ENCODE measurements at places on chromosomes 3 and 15.
A peak's percentile ranks its signal among the peaks of the same experiment; 100 is the strongest.

GRCh38 chr3:38655708-38656300 lies 6.3 kb upstream of the SCN5A start:
- DNase-seq: no peak

DNA sequence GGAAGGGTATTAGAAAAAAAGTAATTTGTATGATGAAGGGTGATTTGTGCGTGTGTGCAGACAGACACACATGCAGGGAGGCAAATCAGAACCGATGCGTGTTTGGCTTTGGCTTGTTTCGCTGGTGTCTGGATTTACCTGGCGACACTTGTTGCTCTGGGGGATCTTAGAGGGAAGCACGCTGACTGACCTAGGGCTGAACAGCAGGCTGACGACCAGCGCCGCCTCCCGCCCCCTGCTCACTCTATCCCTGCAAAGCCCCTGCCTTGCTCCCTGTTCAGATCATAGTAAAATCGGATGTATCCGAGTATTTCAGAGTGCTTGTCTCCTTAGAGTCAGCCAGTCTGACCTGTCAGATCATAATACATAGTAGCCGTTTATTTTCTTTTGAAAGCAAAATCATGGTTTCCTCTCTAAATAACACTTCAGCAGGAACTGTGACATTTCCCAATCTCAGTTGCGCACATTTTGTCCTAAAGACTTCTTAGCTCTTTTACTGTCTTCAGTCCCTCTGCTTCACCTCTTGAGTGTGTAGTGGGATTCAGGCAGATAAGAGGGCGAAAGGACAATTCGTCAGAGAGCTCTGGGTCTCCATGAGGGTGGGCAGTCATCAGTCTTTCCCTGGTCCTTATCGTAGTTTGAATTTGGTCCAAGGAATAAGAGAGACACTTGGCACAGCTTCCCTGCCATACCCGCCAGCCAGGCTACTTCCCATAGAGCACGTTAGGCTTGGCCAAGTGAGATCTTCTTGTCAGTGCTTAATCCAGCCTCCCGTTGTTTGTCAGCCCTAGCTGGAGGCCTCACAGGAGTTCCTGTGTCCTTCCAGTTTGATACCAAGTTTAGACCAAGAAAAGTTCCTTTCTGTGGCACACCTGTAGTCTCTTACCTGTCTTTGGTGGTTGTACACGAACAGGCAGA lies 97.4 kb downstream of the PGPEP1L start:
- DNase-seq: no peak

DNA sequence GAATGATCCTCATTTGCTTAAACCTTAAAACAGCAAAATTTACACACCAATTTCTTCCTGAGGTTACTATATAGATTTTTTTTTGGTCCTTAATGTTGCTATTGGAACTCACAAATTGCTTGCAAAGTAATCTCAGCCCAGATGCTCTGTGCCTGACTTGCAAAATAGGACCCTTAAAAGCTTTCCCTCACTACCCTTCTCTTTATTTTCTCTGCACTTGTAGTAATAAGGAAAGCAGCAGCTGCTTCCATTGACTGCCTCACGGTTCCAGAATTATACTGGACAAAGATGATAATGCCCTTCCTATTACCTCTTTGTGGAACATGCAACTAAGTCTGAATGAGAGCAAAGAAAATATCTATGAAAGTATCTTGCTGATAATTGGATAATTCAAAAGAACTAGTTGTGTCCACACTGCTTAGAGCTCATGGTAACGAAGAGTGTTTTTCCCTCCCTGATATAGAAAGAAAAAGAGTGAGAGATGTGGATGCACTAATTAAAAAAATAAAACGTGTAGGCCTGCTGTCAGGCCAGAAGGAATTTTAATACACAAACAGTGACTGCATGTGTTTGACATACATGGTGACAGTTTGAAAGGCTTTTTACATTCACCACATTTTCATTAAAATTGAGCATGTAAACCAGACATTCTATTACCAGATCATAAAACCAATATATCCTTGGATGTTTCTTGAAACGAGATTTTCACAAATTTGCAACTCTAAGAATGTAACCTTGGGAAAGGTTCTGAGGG lies 783.1 kb downstream of the GBE1 start:
- no peak for DNase-seq

DNA sequence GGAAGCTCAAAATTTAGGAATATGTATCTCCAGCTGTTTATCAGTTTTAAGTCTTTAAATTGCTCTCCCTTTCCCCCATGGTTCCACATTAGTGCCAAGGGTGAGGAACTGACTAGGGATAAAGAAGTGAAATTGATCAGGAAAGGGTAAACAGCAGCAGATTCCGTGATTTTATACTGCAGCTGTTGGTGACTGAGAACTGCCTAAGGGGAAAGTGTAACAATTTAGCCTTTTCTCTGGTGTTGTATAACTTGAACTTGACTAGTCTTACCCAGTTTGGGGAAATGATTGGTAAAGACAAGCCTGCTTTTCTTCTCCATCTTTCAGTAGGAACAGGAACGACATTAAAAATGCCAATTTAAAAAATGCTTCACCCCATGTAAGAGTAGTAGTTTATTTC lies 5.0 kb downstream of the SPRED1 start:
- DNase-seq: no peak

DNA sequence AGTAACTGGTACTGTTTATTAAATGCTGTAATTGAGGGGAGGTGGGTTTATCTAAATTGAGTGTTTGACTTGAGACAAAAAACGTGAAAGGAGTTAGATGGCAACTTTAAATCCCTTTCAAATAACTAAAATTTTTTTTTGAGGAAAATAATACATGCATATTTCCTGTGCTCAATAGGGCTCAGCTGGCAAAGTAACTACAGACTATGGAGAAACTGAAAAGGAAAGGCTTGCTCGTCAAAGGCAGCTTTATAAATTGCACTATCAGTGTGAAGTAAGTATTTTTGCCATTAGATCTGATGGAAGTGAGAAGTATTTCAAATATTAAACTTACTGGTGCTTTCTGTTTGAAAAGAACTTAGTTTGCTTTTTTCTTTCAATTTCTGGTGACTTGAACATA lies 72.2 kb downstream of the DZIP3 start:
- DNase-seq: no peak

DNA sequence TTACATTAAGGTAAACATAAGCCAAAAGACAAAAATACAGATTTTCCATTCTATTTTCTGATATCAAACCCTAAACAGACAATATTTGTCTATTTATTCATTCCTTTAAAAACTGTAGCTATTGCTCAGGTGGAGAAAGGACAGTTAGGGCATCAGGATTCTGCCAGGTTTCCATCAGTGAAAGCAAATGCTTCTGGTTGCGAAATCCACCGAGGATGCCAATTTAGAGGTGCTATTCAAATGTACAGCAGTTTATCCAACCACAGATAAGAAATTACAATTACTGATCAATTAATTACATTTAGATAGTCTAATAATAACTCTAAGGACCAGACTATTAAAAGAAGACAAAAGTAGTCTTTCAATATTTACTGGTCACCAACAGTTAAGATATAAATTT lies 3.9 kb downstream of the TOMM70 start:
- DNase-seq: no peak

DNA sequence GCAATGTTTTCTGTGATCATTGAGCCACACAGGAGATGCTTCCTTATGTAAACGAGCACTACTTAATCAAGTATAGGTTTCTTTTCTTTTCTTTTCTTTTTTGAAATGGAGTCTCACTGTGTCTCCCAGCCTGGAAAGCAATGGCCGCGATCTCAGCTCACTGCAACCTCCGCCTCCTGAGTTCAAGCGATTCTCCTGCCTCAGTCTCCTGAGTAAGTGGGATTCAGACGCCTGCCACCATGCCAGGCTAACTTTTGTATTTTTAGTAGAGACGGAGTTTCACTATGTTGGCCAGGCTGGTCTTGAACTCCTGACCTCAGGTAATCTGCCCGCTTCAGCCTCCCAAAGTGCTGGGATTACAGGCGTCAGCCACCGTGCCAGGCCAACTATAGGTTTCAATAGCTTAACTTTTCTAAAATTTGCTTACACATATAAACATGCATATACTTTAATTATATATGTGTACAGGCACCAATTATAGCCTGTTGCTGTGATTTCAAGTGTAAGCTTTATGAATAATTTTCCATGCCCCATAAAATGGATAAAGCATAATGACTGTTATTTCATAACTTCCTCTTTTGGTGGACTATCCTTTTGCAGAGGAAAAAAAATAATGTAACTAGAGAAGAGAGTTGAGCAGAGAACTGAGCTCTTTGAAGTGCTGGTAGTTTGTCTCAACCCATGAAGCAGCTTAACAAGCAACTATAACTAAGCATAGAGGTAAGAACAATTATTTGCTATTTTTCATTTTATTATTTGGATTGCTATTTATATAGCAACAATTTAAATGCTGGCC lies 24.8 kb upstream of the MBNL1 start:
- peak; percentile 10 for DNase-seq

DNA sequence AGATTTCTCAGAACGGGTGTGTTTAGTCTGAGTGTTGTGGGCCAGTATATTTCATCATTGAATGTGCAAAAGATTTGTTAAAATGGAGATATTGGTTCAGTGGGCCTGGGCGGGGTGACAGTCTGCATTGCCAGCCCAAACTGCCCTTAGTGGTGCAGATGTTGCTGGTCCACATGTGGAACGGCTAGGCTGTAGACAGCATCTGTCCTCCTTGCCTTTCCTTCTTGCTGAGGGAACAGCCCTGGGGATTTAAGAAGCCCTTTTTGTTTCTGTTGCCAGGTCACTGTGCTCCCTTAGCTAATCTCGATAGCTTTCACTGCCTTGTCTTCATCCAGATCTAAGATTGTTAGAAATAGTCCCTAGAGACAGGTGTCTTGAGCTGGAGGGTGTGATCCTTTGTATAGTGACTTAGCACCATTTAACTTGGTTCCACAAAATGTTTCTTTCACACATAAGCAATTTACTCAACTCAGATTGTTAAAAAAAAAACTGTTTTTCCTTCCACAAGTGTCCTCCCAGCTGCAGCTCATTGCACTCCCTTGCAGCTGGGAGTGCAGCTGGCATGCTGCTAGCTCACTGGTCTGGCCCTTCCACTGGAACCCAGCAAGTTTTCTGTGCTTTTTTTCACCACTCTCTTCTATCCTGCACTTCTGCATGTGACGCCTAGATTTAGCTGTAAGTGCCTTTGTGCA lies 37.5 kb downstream of the GAP43 start:
- no peak for DNase-seq
